ENCODE measurements at places on chromosomes 4 and X.

DNA sequence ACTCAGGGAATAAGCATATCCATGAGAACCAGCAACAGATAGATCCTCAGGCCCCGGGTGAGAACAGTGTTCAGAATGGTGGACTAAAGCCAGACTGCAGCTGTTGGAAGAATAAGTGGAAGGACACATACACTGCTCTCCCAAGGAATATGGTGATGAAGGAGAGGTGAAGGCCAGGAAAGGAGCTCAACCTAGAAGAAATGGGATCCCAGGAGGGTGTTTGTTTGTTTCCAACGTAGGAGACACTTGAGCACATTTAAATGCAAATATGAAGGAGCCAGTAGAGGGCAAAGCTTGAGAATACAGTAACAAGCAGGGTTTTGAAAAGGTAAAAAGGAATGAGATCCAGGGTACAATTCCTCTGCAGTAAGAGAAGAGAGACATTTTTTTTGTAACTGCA, 42.4 kb upstream of the ATOH1 start:
- no peak for DNase-seq

- DNase-seq = no peak
These were observed 14.5 kb upstream of the DKK2 start for GRCh38 chr4:107050525-107051135.

GRCh38 chr4:16199093-16199492, 27.2 kb downstream of the TAPT1 start:
- no peak for DNase-seq

DNA sequence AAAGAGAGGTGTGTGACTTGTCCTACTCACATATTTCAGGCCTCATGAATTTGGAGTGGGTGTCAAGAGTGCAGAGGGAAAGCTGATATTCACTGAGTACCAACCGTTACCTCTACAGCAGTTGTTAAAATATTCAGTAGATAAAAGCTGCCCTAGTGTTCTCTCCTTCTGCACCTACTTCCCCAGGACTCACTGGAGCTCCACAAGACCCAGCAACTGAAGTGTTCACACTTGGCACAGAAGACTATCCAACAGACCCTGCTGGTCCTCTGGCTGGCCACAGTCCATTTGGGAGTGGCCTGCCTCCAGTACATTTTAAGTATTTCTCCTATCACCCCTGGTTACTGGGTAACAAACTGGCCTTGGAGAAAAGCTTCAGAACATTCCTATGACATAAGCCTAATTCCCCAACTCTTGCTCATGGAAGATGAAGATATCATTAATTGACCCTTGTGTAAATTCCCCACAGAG, 70.8 kb downstream of the PPARGC1A start:
- DNase-seq = no peak

DNA sequence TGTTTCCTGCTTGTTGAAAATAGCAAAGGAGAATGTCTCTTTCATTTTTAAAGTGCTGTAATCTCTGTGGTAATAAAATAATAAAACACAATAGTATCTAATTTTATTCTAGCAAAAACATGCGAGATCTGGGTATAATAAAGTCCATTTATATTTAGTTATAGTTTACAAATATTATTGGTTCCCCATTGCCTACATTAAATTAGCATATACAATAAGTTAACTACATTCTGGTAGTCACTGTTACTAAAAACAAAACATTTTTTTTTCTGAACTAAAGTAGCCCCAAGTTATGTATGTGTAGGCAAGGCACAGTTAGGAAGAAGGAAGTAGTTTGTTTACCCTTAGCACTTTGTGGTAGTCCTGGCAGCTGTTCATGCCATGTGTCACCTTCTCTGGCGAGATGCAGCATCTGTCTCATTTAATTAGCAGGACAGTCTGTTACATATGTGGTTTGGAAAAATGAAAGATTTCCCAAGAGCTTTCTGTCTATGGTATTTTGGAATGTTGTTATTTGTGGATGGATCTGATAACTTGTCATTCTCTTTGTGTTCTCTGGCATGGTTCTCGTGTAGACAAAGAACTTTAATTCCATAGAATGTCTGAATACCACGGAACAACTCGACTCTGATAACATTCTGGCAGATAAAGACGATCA, 231.3 kb upstream of the PITX2 start:
- DNase-seq = no peak

GRCh38 chr4:47690611-47691010, 147.3 kb downstream of the CORIN start:
- DNase-seq = no peak

DNA sequence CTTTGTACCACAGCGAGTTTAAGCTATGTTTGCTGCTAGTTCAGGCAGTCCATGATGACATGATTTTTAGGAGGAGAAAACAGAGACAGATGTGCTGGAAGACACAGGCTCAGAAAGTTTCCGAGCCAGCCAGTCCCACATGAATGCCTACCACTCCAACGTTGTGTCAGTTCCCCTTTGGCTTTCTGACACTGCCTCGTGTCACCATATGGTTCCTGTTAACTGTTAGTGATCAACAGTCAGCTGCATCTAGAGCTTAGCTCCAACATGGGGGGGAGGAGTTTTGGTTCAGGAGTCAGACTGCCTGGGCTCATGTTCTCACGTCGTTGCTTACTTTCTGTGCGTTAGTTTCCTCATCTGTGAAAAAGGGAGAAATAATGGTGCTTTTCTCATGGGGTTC, 343.7 kb downstream of the MID1IP1 start:
- no peak for DNase-seq

DNA sequence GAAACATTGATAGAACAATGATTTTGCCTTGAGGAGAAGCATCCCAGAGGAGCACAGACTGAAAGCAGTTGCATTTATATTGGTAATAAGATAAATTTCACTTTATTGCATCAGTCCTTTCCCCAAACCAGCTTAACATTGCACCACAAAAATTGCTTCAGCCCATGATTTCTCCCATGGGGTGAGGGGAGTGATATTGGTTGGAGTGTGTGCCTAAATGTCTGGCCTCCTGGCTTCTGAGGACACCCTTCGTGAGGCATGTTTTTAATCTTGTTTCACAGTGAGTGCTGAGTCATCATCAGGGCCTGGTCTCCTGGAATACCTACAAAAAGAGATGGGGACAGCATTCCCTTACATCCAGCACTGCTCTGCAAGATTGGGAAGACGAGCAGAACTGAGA, 487.9 kb downstream of the C4orf33 start:
- no peak for DNase-seq

DNA sequence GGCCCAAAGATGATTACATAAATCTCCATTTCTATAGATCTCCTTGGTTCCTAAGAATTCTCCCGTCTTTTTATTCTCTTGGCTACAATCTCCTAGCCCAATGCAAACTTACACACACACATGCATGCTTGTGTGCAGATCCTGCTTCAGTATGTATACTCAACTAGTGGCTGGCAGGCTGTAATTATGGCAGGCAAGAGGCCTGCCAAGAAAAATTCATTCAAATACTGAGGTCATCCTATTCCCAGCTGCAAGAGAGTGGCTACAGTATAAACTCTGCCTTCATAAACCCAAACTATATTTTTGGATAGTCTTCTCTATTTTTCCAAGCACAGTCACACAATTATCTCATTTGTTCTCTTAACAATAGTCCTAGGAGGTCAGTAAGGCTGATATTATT, 95.2 kb downstream of the SHROOM4 start:
- DNase-seq = no peak
